ENCODE measurements at places on chromosomes 5 and 9. TPM values are rescaled to one million over a fixed set of nuclear protein-coding genes. Genes with fewer than 3 reads are reported as not detected.

Gene DIRAS2
- total RNA-seq, result not detected

DNA sequence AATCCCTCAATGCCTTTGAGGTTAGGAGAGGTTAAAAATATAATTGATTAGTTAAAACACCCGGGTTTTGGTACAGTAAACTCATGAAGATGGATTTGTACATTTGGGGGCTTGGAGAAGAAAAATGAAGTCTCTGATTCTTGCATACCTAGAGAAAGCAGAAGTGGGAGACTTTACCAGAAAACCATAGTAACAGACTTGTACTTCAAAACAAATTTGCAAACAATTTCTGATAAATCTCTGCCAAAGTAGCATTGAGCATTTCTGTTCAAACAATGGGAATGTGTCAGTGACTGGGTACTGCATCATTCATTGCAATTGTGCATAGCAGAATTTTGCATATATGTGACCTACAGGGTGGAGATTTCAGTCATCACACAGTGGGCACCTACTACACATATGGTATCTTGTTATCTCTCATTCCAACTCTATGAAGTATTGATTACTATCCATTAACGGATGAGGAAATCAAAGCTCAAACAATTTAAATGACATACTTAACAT is 256.9 kb downstream of the PLK2 start:
- H3K27ac ChIP-seq, result no peak overlapping the region
- no peaks in the 10 kb centered on the region for H3K27me3 ChIP-seq
- no peaks in the 10 kb centered on the region for H3K4me1 ChIP-seq

DNA sequence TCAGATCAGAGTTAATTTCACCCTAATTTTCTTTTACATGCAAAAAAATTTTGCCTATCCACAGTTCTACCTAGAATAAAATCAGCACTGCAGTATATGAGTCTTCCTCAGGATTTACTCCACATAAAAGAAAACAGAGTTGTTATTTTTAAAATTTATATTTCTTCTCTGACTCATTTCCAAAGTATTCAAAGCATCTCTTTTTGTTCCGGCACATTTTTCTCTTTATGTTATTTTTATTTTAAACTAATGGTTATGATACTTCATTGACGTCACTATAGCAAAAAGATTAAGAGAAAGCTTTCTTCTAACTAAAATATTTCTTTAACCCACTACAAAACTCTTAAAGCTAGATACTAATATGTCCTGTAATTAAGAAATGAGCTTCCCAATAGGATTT is 590.4 kb downstream of the PRELID2 start:
- no peak for DNase-seq
- no peaks in the 10 kb centered on the region for H3K27me3 ChIP-seq
- H3K4me1 ChIP-seq, result peaks cover 11% of the 10 kb centered on the region
- H3K36me3 ChIP-seq, result no peaks in the 10 kb centered on the region

GRCh38 chr5:43065387-43065947 is 25.3 kb upstream of the ANXA2R start:
- no peak for DNase-seq
- H3K4me1 ChIP-seq, result peaks cover 9% of the 10 kb centered on the region
- H3K4me3 ChIP-seq, result peak overlapping the region; percentile 93
- peaks cover 6% of the 10 kb centered on the region for H3K36me3 ChIP-seq
- H3K27me3 ChIP-seq, result no peaks in the 10 kb centered on the region

DNA sequence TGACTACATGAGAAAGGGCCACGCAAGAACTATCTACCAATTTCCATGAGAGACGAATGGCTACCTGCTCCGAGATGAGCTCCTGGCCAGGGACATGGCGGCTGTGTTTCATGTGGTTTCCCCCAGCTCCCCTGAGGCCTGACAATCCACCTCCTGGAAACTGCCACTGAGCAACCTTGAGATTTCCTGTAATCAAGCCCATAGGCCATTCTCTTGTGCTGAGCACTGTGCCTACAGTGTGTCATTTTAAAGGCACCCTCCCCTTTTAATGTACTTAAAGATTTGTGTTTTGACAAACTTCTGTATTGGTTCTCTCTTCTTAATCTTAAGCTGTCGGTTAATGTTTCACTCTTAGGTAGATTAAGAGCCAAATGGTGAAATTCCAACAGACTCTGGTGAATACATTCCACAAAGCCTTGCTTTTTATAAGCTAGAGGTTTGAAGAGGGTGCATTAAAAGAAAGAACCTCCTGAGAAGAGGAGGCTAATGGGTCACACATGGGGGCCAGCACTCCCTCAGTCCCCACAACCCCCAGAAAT is 72.3 kb downstream of the SECISBP2 start:
- H3K27ac ChIP-seq, result no peak overlapping the region
- no peak for DNase-seq
- no peak overlapping the region for H3K4me3 ChIP-seq
- no peaks in the 10 kb centered on the region for H3K4me1 ChIP-seq
- peaks cover 79% of the 10 kb centered on the region for H3K36me3 ChIP-seq

Measured in H9 (cell line).